ENCODE measurements at places on chromosomes 16 and 17.

GRCh38 chr16:681746-682427 lies 1.7 kb downstream of the STUB1 start:
- H3K4me3 ChIP-seq = peak overlapping the region; percentile 86
- no peaks in the 10 kb centered on the region for H3K27me3 ChIP-seq
- H3K4me1 ChIP-seq = peaks cover 17% of the 10 kb centered on the region
- DNase-seq = no peak

DNA sequence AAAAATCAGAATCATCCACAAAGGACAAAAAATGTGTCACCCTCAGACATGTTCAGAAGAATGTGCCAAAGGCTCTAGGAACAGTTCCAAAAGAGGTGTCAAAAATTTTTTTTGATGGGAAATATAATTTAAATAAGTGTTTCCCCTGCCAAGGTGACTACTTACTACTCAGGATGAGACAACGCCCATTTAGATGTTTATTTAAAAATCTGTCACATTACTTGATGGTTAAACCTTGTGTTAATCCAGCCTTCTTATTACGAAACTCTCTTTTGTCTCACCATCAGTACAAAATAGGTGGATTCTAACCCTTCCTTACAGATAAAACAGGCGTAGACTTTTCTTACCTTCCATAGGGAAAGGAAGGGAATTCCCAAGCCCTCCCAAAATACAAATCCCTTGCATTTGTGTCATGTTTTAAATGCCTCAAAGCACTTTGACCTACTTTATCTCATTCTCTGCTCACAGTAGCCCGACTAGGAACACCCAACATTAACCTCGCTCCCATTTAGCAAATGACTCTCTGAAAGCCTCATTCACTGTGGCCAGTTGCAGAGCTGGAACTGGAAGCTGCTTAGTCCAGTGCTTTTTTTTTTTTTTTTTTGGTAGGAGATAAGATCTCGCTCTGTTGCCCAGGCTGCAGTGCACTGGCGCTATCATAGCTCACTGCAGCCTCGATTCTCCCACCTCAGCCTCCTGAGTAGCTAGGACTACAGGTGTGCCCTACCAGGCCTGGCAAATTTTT lies 5.8 kb upstream of the GNA13 start:
- peak overlapping the region; percentile 6 for H3K4me3 ChIP-seq
- no peaks in the 10 kb centered on the region for H3K36me3 ChIP-seq
- DNase-seq = no peak
- H3K27ac ChIP-seq = peak overlapping the region; percentile 86
- peaks cover 2% of the 10 kb centered on the region for H3K4me1 ChIP-seq

GRCh38 chr17:50114849-50115357 lies 15.1 kb downstream of the SAMD14 start:
- no peak for DNase-seq
- H3K4me1 ChIP-seq = peaks cover 7% of the 10 kb centered on the region
- H3K36me3 ChIP-seq = no peaks in the 10 kb centered on the region

GRCh38 chr17:41500131-41500911 lies 5.1 kb downstream of the KRT13 start:
- H3K27ac ChIP-seq = no peak overlapping the region
- no peaks in the 10 kb centered on the region for H3K36me3 ChIP-seq
- H3K27me3 ChIP-seq = no peaks in the 10 kb centered on the region

- H3K27me3 ChIP-seq = no peaks in the 10 kb centered on the region
- H3K27ac ChIP-seq = no peak overlapping the region
- no peak overlapping the region for H3K4me3 ChIP-seq
Observed at GRCh38 chr16:47311738-47312505, 148.9 kb downstream of the ITFG1 start.

GRCh38 chr17:37553401-37553966 lies 55.7 kb downstream of the SYNRG start:
- H3K4me1 ChIP-seq = no peaks in the 10 kb centered on the region
- H3K27me3 ChIP-seq = no peaks in the 10 kb centered on the region
- no peak overlapping the region for H3K27ac ChIP-seq
- no peak overlapping the region for H3K4me3 ChIP-seq
- H3K36me3 ChIP-seq = peaks cover 8% of the 10 kb centered on the region

DNA sequence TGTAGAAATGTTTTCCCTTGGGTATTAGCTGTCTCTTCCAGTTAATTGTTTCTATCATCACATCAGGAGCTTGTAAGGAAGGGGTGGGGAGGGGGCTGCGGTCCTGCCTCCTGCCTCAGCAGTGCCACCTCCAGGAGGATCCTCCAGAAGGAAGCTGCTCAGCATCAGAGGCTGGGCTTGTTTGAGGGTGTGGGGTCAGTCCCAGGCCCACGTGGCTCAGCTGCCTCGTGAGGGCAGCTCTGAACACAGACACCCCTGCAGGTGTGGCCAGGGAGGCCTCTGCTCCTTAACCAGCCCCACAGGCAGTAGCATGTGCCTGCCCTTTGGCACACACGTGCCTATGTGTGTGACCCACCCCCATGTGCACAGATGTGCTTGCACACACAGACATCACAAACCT lies 46.3 kb downstream of the MRM1 start:
- no peak overlapping the region for H3K4me3 ChIP-seq
- no peaks in the 10 kb centered on the region for H3K4me1 ChIP-seq
- H3K36me3 ChIP-seq = no peaks in the 10 kb centered on the region
- peaks cover 55% of the 10 kb centered on the region for H3K27me3 ChIP-seq
- H3K27ac ChIP-seq = no peak overlapping the region
